NCI-H1092 treated with DMSO at 0.1 percent for 48 hours (cell line): ENCODE measurements at places on chromosomes 7 and 10.

DNA sequence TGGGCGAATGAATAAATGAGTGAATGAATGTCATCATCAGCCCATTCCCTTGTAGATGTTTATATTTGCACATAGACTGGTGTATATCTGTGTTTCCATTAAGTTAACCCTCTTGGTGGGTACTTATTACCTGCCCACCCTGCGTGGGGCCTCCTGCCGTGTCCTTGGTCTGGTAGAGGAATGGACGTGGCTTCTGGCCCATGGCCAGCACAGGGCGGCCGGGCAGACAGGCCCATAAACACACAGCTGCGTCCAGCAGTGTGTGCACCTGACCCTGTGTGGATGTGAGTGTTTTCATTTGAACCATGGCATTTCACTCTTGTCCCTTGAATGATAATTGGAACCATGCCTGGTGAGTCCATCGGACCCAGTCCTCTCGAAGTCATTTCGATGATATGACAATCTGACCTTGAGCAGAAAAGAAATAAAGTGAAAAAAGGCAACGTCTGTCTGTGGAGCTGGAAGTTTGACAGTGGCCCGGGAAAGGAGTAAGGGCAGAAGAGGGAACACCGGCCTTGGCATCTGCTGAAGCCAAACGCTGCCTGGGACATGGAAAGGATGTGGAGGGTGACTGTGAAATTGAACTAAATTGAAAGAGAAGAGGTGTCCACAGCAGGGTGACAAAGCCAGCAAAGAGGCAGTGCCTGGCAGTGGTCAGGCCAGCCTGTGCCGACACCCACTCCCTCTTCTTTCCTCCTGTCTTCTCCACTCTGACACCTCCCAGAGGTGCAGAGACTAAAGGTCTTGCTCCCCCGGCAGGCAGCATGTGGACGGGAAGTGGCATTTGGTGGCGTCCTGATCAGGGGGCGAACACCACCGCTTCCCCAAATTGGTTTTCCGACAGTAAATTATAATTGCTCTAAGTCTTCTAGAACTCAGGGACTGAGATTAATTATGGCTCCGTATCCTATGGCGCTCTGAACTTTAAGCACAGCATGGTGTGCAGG is 199.0 kb upstream of the ZMIZ1 start:
- DNase-seq: no peak

DNA sequence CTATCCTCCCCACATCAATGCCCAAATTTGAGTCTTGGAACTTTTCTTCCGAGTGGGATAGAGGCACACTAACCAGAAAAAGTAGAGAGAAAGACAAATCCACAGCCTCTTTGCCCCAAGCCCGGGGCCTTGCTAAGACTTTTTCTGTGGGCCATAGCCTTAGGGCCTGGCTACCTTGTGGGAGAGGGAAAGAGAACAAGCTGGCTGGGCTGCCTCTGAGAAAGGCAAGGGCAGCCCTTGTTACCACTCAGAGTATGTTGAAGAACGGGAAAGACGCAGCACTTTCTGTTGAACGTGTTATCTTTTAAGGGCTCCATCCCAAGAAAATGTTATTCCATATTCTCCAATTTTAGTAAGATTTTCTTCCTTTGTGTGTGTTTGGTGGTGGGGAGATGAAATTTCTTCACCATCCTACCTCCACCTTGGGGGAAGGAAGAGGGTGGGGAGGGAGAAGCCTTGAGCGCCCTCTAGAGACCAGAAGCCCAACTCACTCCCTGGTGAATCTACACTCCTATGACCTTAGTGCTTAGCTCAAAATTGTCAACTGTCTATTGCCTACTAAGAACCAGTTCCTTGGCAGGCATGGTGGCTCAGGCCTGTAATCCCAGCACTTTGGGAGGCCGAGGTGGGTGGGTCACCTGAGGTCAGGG is 3.9 kb upstream of the NRF1 start:
- DNase-seq: no peak

- DNase-seq: no peak
Measured at GRCh38 chr10:843703-844102, 87.8 kb downstream of the LARP4B start.

GRCh38 chr7:99621271-99621670 is 4.5 kb downstream of the ZSCAN25 start:
- no peak for DNase-seq

DNA sequence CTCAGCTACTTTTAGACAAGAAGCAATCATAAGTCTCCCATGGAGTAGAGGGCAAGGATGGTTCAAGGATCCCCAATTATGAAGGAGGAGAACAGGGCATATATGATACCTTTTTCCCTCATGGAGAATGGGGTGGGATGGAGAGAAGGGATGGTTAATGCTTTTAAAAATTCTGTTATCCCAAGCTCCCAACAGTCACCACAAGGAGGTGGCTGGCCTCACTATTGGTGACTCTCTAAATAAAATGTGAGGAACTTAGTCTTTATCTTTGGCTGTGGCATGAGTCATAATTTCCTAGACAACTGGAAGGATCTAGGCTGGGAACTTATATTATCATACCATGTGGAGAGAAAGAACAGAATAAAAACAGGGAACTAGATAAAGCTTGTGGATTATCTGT is 297.0 kb downstream of the PHTF2 start:
- DNase-seq: no peak

DNA sequence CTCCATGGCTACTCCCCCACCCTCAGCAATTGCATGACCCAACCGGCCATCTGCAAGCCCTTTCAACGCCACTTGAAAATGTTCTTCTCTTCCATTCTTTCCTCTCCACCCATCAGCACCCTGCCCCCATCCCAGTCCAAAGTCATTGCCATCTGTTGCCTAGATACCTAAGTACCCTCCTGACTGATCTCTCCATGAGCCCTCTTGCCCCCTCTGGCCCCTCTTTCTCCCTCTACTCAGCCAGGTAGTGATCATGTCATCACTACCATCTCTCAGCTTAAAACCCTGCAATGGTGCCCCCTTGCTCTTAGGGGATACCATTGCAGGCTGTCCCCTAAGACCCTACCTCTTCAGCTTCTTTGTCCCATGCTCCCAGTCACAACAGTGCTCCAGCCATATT is 30.5 kb upstream of the BTRC start:
- no peak for DNase-seq

- no peak for DNase-seq
Measured at GRCh38 chr7:16744518-16745250, 8.9 kb upstream of the TSPAN13 start.

DNA sequence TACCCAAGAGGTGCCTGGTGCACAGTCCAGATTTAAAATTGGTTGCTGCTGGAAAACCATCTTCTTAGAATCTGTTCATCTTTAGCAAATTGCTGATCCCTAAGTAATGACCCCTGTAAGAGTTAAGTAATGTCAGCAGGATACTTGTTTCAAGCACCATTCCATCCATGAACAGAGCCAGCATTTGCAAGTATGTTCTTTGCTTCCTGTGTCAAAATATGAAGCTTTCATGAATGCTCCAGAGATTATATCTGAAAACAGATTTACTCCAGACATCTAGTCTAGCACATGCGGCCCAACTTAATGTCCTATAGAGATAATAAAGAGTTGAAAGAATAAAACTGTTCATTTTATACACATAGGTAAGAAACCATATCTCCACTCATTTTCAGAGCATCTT is 98.7 kb upstream of the ZNF438 start:
- no peak for DNase-seq

- DNase-seq: no peak
Measured at GRCh38 chr7:73824986-73825385, 5.8 kb upstream of the CLDN4 start.

GRCh38 chr10:10804061-10804460 is 213.6 kb upstream of the CELF2 start:
- no peak for DNase-seq

DNA sequence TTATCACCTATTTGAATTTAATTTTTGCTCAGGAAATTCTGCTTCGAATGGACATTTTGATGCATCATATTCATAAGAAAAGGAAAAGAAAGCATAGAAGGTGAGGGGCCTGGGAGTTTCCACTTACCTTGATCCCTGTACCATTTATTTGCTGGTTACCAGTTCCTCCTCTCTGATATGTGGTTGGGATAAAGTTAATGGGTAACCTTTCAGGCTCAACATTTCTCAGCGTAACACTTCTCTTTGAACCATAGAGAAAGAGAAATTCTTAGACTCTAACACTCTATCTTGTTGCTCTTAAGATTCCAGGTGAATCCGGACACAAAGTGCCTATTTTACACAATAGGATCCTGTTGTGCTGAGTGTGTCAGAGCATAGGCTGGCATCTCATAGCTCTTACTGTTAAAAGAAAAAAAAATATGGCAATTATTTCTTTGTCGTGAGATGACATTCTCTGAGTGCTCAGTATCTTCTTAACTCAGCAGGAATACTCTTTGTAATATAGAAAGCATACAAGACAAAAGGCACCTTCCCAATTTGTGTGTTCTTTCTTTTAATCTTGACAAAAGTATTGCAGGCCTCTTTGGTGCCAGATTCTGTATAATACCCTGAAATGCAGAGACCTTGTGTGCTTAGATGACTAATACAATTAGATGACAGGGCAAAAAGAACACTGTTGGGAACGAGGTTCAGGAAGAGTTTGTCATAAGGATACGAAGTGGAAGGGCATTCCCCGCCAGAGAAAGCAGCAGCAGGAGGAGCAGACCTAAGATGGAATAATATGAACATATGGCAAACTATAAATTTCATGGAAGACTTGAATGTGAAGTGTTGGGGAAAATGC is 689.6 kb downstream of the NRG3 start:
- no peak for DNase-seq

GRCh38 chr10:49299816-49300139 is 808 bp downstream of the C10orf71 start:
- DNase-seq: no peak

GRCh38 chr10:133110609-133111275 is 23.0 kb downstream of the ADGRA1 start:
- no peak for DNase-seq

DNA sequence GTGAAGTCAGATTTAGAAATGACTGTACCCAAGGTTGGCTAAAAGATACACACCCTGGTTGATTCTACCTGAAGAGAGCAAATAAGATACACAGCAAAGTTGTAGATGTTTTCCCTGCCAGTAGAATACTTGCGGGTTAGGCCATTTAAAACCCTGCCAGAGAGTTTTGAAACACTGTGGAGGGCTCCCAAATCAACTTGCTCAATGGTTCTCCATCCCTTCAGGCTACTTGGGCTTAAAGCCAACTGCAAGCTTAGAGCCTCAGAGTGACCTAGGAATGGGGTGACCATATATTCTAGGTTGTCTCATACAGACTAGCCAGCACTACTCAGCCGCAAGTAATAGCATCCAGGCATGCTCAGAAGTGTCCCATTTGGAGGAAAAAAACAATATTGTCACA is 10.0 kb downstream of the CAV1 start:
- no peak for DNase-seq

DNA sequence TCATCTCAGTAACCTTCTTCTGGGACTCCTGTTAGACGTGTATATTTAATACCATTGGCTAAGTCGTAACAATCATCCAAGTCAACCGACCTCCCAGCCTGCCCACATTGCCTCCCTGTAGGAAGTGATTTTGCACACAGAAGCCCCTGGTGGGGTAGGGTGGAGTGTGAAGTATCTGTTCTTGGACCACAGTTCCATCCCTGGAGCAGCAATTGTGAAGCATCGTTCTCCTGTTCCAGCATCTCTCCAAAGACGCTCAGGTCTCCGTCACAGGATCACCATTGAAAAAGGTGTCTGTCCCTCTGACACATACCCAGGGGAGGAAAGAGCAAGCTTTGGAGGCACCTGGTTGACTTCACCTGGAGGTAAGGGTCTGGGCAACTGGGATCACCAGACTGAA is 72.9 kb downstream of the CCDC3 start:
- no peak for DNase-seq

GRCh38 chr10:78937800-78938694 is 130.7 kb upstream of the ZMIZ1 start:
- no peak for DNase-seq

- DNase-seq: no peak
Measured at GRCh38 chr7:481219-481930, 38.3 kb downstream of the PDGFA start.

DNA sequence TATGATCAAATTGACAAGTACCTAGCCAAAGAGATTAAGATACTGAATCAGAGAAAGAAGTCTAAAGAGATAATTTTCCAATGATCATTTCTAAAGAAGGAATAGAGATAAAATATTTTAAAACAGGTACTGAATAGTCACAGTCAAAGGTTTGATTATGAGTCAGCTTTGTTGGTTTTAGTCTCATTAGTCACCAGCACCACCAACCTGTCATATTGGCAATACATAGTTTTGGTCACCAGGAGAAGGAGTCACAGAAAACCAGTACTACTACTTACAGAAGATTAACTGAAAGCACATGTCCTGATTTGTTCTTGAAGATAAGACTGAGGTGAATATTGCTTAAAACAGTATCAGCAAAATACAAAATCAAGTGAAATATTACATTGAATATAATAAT is 34.6 kb downstream of the ZEB1 start:
- DNase-seq: no peak

- DNase-seq: no peak
Measured at GRCh38 chr10:80281292-80281691, 8.2 kb downstream of the MAT1A start.

DNA sequence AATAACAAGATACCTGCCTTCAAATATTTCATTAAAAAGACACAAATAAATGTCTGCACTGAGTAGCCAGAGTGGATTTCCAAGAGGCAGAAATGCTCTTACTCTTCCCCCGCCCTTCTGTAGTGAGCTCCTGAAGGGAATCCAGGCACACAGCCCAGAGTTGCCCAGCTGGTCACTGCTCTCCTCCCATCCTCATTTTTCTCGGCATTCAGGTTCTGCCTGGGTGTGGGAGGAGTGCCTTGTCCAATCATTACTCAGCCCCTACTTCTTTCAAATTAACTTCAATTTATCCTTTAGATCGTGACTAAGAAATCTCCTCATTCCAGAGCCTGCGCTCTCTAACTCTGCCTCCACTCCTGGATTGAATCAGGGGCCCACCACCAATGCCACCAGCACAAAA is 12.2 kb downstream of the CCDC6 start:
- no peak for DNase-seq
